AG20443 (cell line): ENCODE measurements at places on chromosomes 16 and 17.

DNA sequence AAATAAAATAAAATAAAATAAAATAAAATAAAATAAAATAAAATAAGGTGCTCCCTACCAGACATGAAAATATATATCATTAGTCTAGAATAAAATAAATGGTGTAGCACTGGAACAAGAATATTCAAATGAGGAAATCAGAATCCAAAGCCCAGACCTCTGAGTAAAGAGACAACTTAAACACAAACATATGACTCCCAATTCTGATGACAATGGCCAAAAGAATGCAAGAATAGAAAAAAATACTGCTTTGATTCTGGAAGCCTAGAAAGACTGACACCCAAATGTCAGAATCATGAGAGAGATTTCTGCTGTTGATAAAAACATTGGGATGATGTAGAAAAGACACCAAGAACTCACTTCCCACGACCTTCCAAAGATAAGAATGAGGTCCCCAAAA, 27.9 kb downstream of the MYOCD start:
- peak; percentile 36 for DNase-seq

DNA sequence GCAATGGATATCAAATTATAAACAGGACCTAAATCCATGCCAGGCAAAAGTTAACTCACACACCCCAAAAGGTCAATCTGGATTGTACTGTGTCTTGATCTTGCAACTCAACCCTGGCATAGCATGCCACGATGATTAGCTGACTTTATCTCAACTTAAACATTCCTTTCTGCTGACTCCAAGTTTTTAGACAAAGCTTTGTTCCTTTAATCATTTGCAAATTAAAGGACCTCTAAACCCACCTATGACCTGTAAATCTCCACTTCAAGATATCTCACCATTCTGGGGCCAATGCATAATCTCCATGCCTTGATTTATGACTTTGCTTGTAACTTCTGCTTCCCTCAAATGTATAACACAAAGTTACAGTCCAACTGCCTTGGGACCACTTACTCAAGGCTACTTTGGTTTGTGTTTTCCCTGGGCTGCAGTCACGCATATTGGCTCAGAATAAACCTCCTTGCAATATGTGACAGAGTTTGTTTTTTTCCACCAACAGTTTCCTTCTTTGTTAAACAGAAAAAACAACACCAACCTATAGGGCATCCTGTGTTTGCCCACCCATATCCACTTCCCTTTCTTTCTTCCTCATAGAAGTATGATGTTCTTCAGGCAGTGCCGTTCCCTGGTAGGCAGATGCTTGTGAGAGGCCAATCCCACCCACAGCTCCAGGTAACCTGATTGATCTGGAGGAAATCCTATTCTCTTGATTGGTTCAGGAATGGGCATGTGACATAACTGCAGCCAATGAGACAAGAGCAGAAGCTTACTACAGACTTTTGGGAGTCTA, 390.6 kb upstream of the ERCC4 start:
- DNase-seq, result no peak

DNA sequence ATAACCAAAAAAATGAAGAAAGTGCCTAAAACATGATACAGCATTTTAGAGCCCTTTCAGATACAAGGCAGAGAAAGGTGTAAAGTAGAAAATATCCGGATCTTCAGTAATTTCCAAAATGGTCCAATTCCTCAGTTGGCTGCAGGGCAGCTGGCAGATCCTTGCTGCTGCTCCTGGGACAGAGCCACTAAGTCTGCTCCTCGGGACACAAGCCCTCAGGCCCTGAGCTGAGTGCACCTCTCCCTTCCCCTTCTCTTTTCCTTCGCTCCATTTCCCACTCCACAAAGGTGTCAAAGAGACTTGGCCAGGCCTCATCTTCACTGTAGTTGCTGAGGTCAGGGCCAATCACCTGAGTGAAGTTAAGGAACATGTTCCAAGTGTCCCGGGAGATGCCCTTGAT, 40.5 kb downstream of the DCUN1D3 start:
- DNase-seq, result no peak

- DNase-seq, result peak; percentile 67
These were observed 548 bp downstream of the HAGH start for GRCh38 chr16:1825864-1826690.

- no peak for DNase-seq
These were observed 115.9 kb downstream of the DYNLRB2 start for GRCh38 chr16:80656711-80657150.

DNA sequence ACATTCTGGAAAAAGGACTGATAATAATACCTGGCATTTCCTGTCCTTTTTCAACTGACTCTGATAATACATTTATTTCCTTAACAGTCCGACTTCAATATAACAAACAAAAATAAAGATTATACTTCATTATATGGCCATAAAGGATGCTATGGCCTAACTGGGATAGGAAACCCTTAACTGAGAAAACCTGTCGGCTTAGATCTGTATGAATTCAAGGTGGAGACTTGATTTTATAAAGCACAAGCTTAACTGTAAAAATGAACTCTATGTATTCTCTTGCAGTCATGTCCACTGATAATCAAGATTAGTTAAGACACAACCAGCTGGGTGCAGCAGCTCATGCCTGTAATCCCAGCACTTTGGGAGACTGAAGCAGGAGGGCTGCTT, 102.2 kb downstream of the MYO1D start:
- DNase-seq, result no peak
